ENCODE measurements at places on chromosomes 7 and 10.

DNA sequence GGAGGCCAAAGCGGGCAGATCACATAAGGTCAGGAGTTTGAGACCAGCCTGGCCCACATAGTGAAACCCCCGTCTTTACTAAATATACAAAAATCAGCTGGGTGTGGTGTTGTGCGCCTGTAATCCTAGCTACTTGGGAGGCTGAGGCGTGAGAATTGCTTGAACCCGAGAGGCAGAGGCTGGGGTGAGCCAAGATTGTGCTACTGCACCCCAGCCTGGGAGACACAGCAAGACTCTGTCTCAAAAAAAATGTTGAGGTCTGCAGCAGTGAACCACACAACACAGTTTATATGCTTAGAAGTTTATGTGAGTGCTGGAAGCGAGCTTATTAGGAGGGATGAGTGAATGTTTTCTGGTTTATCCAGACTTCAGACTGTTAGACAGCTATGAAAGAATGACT, 10.4 kb downstream of the LHPP start:
- no peak for DNase-seq

DNA sequence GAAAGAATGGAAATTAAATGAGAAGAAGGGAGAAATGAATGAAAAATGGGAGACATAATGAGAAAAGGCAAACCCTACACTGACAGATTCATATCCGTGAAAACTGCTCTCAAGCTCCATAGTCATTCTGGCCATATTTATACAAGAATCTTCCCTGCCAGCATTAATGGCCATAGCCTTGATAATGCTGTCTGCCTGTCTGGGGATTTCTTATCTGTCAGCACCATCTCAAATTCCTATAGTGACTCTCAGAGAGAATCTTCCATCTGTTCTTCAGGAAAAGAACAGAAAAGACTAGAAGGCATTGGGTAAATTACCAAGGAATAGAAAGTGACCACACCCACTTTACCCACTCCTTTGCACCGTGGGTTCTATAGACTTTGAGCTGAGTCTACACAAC, 295.9 kb downstream of the PLXNA4 start:
- no peak for DNase-seq

DNA sequence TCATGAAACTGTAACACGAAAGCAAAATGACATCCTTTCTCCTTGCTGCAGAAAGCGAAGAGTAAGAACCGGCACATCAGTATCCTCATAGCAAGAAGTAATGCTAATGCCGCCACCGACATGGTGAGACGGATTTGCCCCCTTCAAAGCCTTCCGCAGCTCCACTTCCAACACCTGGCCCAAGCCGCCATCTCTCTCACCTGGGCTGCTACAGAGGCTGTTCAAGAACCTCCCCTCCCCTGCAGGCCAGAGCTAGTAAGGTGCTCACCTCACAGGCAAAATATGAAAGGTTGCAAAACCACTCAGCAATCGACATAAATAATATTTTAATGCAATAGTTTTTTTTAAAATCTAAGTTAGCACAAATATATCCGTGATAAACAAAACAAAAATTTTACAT, 123.9 kb upstream of the FRMD4A start:
- no peak for DNase-seq

DNA sequence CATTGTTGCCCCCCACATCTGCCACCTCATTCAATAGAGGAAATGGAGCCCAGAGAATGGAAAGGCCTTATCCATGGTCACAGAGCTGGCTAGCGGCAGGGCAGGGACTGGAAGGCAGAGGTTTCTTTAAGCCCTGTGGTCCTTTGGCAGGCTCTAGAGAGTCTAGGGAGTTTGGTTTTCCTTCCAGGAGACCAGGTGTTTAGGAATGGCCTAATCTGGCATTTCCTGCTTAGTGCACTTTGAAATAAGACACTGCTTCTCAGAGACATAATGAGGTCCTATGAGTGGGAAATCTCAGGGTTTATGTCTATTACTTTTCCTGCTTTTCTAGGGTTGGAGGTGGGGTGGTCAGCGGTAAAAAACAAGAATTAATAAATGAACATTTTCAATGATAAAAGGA, 6.1 kb downstream of the MARVELD1 start:
- no peak for DNase-seq

GRCh38 chr7:92260248-92260781, 14.5 kb downstream of the ANKIB1 start:
- no peak for DNase-seq

GRCh38 chr10:124045801-124046355, 47.5 kb downstream of the CHST15 start:
- no peak for DNase-seq

GRCh38 chr10:110413049-110413783, 84.5 kb upstream of the DUSP5 start:
- DNase-seq, result no peak

DNA sequence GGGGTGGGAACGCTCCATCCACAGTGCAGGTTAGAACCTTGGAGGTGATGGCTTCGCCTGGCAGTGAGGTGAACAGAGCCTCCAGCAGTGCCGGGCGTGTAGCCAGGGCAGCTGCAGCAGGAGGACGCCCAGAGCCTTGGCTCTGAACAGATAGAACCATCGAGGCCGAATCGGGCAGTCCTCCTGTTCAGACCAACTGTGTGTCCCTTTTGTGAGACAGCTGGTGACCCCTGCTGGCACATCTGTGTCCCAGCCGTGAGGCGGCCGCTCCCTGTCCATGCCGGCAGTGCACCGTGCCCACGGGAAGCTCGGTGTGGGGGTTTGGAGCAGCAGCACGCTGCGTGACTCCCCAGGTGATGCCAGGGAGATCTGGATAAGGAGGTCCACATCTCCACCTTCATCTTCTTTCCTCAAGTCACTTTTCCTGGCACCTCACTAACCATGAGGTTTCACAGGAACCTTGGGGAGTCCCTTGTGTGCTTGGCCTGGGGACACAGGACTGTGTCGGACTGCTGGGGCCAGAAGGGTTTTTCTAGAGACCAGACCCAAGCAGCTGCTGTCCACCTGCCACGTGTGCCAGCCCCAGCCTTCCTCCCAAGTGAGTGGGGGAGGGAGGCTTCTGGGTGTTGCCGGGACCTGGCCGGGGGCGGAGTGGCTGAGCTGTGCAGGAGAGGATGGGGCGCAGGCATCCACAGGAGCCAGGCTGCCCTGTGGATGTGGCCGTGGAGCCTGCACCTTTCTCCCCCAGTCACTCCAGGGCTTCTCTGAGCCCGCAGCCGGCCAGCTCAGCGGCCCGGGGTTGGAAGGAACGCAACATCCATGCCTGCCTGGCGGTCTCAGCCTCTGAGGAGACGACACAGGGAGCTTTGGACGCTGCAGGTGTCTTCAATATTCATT, 69.4 kb downstream of the DNAJB6 start:
- DNase-seq, result no peak

- DNase-seq, result no peak
These were observed 163.2 kb downstream of the AVL9 start for GRCh38 chr7:32658467-32658869.

DNA sequence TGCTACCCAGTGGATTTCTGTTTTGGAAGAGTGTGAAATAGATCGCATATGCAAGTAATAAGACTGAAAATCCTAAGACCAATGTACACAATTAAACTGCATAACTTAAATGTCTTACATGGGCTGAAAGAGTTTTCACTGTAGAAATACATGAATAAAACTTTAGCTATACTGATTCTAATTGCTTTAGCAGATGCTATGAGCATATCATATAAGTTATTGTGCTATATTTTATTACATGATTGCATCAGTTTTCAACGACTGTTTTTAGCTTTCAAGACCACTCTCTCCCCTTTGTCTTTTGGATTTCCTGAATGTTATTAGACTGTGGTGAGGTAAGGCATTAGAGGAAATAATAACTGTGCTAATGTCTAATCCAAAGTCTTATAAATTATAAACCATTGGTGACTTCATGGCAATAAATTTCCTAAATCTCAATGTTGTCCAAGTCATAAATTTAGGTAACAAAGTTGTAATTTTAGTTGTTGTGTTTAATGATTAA, 124.5 kb downstream of the SEMA3A start:
- no peak for DNase-seq

GRCh38 chr7:132572526-132572925, 3.7 kb downstream of the PLXNA4 start:
- no peak for DNase-seq

DNA sequence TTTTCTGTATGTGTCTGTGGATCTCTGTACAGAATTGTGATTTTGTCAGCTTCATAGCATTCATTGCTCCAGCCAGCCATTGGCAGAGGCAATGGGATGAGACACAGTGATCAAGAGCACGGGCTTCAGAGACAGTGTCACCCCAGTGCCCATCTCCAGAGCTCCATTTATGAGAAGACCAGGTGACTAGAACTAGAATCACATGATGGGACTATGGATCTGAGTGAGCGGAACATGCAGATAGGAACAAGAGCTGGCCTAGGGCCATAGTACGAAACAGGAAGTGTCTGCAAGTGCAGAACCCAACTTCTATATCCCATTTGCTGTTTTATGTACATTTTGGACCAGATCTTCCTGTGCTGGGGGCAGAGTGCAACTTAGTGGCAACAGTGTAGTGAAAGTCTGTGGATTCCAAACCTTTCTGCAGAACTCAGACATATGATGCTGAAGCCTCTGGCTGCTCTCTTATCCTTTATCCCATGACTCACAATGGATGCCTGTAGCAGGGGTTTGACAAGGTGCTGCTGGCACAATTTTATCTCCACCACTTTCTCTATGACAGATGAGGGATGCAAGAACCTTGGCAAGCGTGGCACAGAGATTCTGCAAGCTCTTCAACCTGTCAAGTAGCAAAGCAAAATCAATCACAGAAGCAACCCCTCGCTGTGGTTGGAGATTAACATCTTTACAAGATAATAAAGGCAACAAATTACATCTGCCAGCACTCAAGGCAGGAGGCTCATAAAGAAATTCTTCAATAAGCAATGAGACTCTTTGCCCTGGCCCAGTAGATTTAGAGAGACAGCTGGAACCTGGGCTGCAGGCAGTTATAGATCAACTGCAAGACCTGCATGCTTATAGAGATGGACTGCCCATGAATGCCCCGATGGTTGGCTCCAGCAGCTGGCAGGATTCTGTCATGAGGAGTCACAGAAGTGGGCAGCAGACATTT, 681.3 kb downstream of the TNS3 start:
- DNase-seq, result no peak

DNA sequence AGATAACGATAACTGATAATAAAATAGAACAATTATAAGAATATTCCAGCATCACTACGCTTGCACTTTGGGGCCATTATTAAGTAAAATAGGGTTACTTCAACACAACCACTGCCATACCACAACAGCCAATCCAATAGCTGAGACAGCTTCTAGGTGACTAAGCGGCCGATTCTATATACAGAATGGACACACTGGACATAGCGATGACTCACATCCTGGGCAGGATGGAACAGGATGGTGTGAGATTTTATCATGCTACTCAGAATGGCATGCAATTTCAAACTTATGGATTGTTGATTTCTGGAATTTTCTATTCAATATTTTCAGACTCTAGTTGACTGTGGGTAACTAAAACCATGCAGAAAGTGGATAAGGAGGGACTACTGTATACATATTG, 920.9 kb downstream of the LRMDA start:
- no peak for DNase-seq

DNA sequence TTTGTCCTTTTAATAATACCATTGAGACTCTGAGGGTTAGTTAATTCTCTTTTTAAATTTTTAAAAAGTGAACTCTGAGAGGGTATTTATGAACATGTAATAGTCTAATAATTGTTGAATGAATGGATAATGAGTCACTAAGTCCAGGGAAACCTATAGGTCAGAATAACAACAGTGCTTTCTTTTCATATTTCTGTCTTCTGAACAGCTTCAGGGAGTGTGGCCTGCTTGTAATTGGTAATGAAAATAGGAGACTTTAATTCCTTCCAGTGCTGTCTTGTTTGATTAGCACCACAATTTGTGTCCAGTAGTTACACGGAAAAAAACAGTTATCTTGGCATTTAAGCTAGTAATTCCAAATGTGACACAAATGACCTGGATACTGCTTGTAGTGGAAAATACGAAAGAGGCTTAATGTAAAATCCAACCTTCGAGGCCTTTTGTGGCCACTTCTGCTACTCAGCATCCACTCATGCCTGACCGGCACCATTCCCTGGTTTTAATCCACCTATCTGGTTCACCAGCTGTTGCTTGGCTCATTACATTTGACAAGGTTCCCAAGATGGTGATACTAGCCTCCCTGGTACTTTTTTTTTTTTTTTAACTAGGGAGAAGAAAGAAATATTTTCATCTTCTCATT, 149.3 kb upstream of the IMMP2L start:
- DNase-seq, result no peak

DNA sequence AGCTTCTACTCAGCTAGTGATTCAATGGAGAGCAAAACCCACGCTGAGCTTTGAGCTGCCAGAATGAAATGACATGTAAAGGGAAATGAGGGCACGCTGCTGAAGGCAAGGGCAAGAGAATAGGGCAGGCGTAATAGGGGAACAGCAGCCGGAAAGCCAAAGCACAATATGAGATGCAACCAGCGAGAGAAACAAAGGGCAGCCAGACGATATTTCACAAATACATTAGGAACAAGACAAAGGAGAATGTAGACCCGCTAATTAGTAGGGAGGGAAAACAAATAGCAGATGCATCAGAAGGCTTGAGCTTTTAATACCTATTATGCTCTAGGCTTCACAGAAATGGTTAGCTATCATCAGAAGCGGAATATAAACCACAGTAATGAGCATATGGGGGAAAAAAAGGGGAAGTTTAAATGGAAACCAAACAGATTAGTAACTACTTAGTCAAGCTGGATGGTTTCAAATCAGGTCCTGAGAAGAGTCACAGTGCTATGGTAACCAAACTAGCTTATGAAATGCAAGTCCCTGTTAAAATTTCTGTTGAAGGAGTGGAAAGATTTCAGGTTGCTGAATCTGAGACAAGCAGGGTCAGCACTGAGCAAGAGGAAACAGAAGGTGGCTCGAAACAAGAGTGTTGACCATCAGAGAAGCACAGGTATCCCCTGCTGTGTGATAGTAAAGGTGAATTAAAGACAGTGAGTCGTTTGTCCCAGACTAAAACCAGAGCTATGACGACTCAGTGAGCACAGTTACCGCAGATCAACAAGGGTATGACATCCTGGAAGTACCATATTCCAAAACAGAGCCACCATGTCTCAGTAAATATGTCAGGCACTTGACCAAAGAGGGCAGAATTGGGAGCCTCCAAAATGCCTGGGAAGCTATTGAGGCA, 496.9 kb upstream of the CELF2 start:
- no peak for DNase-seq

GRCh38 chr7:42745357-42746059, 166.4 kb downstream of the C7orf25 start:
- no peak for DNase-seq

GRCh38 chr7:66571568-66571967, 57.1 kb upstream of the KCTD7 start:
- DNase-seq, result no peak

DNA sequence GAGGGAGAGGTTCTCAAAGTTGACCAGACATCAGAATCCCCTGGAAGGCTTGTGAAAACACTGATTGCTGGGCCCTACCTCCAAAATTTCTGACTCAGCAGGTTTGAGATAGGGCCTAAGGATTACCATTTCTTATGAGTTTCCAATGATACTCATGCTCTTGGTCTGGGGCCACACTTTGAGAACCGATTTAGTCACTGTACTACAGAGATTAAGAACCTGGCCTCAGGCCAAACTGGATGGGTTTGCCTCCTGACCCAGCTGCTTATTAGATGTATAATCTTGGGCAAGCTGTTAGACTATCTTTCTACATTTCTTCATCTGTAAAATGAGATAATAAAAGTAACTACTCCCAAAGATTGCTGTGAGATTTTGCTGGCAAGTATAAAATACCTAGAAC, 77.1 kb upstream of the SCIN start:
- no peak for DNase-seq

- peak; percentile 92 for DNase-seq
These were observed 72.8 kb upstream of the ZNF722 start for GRCh38 chr7:63925626-63926460.

All from NCI-H1930 (cell line).